CD4-positive, CD25-positive, alpha-beta regulatory T cell (primary cell): ENCODE measurements at places on chromosomes 2 and 18.

DNA sequence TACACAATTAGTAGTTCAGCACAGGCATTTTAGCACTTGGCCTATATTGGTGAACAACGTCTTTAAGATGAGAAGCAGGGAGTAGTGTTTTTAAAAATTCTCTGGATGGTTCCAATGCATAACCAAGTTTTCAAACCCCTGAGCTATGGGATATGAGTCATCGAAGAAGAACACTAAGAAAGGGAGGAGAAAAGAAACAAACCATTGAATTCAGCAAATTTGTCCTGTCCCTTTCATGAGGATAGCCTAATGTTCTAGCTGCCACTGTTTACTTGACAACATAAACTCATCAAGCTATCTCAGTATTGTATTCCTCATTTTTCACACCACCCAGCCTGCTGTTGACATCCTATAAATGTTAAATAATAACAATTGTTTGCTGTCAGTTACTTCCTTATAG lies 158.0 kb downstream of the BARD1 start:
- DNase-seq, result no peak

- no peak for DNase-seq
Observed at GRCh38 chr2:240911641-240912265, 5.6 kb downstream of the CROCC2 start.

DNA sequence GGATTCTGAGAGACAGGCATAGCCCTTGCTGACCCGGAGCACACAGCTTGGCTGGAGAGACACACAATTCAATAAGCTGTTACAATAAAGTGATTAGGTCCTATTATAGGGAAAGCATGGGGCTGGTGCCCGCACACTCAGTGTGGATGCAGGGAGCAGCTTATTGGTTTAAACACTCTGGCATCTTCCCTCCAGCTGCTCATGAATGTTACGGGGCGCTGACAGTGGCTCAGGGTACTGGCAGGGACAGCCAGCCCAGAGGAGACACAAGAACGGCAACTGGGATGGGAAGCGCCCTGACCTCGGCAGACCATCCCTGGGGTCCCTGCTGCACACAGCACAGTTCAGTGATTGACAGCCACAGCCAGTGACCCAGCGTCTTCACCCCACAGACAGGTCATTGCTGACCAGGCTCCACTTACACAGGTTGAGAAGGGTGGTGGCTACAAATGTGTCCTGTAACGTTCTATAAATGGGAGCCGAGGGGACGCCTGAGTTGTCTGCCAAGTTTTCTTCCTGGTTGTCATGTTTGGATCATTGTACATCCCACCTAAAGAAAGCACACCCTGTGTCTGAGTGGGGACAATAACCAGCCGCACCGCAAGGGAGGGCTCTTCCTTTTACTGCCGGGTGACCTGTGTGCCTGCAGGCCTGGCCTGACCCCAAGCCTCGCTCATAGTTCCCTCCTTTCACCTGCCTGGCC lies 60.3 kb downstream of the SH3BP4 start:
- no peak for DNase-seq

- no peak for DNase-seq
Observed at GRCh38 chr2:68371581-68371980, 6.5 kb downstream of the PLEK start.

- DNase-seq, result no peak
Observed at GRCh38 chr18:79608999-79609461, 70.6 kb upstream of the CTDP1 start.

GRCh38 chr2:102111823-102112222 lies 30.7 kb upstream of the IL1R1 start:
- DNase-seq, result no peak

DNA sequence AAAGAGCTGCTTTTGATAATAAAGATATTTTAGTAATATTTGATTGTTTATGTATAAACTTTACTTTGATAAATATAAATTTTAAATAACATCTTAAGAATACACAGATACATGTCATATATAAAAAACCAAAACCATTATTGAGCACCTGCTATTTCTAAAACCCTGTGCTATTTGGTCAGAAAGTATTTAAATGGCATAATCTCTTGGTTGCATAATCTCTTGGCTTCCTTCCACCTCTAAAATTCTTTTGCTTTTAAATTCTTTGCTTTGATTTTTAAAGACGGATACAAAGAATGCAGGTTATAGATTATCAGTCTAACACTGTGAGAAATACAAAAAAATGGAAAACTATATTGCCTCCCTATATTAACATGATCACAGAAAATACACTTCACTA lies 36.9 kb downstream of the ACMSD start:
- DNase-seq, result no peak

- DNase-seq, result no peak
Observed at GRCh38 chr2:133843551-133843950, 275.3 kb upstream of the NCKAP5 start.

GRCh38 chr2:219676586-219676985 lies 49.2 kb downstream of the SLC4A3 start:
- no peak for DNase-seq

DNA sequence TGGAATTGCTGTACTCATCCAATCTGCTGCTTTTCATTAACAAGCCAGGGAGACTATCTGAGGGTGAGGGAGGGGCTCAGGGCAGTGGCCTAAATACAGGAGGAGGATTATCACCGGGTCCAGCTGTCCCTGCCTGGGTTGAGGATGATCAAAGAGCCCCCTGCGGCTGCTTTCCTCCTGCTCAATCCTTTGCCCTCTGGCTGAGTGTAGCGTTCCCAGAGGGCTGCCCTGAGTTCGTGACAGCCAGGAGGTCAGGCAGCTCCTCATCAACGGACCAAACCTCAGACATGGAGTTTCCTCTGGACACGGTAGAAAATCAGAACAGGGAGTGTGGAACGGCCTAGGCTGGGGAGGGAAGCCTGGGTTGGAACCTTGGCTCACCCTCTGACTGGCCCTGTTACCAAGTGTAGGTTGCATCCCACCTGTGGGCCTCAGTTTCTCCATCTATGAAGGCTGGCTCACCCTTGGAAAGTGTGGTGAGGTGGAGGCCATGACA lies 23.5 kb downstream of the CIB4 start:
- no peak for DNase-seq

GRCh38 chr18:77487951-77488740 lies 238.5 kb downstream of the GALR1 start:
- no peak for DNase-seq

DNA sequence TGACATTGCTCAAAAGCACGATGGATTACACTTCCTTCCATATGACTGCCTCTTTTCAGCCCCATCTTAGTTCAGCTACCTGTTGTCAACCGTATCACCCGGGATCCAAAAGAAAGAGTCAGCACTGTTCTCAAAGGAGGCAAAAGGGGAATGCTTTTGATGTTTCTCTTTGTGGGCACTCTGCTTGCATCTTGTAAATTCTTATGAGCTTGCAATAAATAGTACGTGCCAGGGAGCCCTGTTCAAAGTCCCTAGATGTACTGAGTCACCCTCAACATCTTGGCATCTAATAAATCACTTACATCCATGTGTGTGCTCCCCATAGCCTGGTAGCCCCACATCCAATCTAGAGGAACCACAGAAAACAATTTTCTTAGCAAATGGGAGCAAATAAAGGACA lies 256.9 kb downstream of the SUCLG1 start:
- no peak for DNase-seq

- DNase-seq, result no peak
Observed at GRCh38 chr2:119462574-119462973, 30.9 kb downstream of the TMEM37 start.

GRCh38 chr2:37307500-37307899 lies 17.1 kb downstream of the PRKD3 start:
- DNase-seq, result no peak

DNA sequence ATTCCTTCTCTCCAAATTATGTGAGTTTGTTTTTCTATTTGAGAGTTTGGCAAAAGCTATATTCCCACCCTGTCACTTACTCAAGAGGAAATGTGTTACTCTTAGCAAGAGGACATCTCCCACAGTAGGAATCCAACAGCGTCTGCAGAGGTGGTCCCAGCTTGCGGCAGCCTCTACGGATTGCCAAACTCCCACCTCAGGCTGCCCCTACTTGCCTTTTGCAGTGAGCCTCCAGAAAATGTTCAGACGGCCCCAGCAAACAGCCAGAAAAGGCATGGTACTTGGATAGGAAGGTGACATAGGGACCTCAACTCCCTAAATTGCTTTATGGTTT lies 158.4 kb downstream of the SUCLG1 start:
- DNase-seq, result no peak

DNA sequence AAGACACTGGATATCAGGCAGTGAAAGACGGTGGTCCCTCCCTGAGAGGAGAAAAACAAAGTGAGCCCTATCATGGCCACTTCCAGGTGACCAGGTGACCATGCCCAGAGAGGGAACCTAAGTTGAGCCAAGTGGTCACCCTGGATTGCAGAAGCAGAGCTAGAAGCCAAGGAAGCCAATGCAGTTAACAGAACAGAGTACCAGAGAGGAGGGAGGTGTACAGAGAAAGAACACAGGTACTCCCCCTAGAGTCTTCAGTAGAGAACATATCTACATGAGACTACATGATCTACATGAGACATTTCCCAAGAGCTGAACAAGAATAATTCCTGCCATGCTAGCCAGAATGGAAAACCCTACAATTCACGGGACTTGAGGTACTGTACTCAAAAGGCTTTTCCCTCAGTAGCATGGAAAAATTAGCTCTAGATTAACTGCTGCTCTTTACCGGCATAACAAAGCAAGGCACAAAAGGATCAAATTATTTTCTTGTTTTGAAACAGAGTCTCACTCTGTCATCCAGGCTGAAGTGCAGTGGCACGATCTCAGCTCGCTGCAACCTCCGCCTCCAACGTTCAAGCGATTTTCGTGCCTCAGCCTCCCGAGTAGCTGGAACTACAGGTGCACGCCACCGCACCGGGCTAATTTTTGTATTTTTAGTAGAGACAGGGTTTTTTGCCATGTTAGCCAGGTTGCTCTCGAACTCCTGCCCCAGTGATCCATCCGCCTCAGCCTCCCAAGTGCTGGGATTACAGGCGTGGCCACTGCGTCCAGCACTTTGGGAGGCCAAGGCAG lies 23.5 kb downstream of the ROCK2 start:
- no peak for DNase-seq

- no peak for DNase-seq
Observed at GRCh38 chr2:178455947-178456346, 4.8 kb downstream of the PJVK start.

GRCh38 chr2:18319987-18320386 lies 240.5 kb downstream of the RDH14 start:
- no peak for DNase-seq

GRCh38 chr2:127576433-127577207 lies 41.1 kb downstream of the MYO7B start:
- DNase-seq, result no peak

GRCh38 chr2:183495079-183495478 lies 370.8 kb downstream of the NUP35 start:
- no peak for DNase-seq

DNA sequence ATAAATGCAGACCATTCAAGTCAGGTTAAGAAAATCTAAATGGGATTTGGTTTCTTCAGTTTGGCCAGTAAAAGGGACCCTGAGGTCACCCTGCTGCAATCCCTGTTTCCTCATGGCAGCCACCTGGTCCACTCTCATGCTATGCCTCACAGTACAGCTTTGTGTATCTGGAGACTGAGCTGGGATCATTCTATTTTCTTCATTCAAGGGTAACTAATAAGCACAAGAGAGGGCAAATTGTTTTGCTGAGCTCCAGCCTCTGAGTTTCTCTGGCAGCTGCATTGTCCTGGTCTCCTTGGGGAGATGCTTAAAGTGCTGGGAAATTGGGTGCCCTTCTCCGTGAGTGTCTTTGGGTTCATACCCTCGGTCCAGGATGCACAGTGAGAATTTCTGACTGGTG lies 18.5 kb upstream of the BCL2L11 start:
- no peak for DNase-seq

GRCh38 chr2:132623096-132623839 lies 46.7 kb downstream of the LYPD1 start:
- no peak for DNase-seq

DNA sequence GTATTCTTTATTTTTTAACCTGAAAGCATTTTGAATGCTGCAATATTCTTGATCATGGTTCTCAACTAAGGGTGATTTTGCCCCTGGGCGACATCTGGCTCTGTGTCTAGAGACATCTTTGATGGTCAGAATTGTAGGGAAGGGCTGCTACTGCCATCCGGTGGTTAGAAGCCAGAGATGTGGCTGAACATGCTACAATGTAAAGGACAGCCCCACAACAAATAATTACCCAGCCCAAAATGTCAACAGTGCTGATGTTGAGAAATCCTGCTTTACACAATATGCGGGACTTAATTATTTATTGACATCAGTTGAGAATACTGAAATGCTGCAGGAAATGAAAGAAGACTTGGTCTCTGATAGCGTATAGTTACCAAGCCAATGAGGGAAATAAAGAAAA lies 37.5 kb upstream of the SERPINB2 start:
- no peak for DNase-seq

DNA sequence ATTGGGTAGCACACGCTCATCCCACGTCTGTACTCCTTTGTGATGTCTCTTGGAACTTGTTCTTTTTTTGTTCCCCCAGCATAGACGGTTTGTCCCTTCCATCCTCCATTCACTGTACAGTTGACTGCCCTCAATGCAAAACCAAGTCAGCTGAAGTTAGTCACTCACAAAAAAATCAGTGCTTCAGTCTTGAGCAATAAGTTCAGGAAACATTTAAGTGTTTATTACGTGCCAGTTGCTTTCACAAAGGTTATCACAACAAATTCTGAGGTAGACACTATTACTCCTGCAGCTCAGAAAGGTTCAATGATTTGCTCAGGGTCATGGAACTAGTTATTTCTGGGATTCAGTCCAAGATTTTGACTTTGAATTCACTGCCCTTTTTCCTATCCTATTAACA lies 102.2 kb downstream of the PDE1A start:
- no peak for DNase-seq

DNA sequence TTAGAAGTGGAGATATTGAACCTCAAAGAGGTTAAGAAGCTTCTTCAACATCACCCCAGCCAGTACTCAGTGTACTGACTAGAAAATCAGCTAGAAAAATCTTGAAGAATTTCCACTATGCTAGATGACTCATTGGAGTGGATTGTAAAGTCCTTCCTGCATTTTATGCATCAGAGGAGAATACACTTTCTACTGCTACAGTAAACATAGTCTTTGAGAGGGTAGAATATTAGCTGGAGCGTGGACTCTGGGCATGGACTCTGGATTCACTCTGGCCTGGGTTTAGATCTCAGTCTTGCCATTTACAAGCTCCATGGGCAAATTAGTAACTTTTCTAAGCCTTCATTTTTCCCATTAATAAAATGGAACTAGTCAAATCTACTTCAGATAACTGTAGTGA lies 215.9 kb downstream of the IRS1 start:
- no peak for DNase-seq

DNA sequence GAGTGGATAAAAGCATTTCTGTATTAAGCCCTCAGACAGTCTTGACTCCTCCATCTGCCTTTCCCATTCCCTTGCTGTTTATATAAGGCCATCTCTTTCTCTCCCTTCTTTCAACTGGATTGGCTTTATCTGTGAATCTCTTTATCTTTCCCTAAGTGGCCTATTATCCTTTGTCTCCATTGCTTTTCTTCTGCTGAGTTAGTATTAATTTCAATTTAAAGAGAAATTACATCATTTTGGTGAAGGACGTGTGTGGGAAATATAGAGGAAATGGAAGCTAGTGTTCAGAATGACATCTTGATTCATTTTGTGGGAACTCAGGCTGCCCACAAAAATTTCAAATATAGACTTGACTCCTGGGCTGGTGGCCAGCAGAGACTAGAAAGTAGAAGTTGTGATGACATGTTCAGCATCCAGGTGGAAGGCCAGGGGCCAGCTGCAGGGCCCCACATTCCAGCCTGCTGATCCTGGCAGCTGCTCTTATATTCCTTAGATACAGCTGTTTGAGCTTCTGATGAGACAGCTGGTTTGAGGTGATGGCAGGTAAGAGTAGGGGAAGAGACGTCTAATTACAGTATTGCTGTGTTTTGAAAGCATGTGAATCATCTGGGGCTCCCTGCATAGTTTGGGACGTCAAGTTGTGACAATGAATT lies 52.3 kb downstream of the DIS3L2 start:
- no peak for DNase-seq
